ENCODE measurements at places on chromosomes 6 and 20.
A peak's percentile ranks its signal among the peaks of the same experiment; 100 is the strongest.

DNA sequence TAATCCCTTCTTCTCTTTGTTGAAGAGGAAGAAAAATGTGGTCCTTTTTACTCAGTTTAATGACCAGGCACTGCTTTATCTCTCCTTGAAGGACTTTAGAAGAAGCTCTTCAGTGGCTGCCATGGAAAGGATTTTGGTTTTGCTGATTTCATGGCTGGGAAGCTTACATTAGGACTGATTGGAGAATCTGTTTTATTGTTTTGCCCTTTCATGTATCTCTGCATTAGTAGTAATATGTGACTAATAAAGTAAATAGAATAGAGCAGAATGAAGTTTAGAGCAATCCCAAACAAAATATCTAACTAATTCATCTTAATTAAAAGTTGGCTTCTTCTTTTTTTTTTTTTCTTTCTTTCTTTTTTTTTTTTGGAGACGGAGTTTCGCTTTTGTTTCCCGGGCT, 502.9 kb downstream of the HAO1 start:
- no peak for DNase-seq

- peak; percentile 1 for DNase-seq
Observed at GRCh38 chr6:68372991-68373390, 262.1 kb upstream of the ADGRB3 start.

- DNase-seq, result no peak
Observed at GRCh38 chr6:30889921-30890645, 5.8 kb downstream of the DDR1 start.

DNA sequence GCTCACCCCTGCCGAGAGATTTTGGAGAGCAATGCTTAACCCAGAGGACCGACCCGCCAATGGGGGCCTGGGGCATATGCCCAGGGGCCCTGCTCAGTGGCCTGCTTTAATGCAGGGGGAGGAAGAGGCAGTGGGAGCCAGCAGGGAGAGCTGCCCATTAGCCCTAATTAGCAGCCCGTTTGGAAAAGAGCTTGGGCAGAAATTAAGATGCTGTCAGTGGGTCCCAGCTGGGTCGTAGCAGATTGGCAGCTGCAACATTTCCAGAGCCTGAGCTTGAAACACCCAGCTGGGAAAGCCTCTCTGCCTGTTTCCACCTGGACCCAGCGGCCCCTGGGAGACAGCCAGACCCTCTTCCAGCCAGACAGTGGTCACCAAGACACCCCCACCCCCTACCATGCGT, 39.5 kb downstream of the CD40 start:
- no peak for DNase-seq

DNA sequence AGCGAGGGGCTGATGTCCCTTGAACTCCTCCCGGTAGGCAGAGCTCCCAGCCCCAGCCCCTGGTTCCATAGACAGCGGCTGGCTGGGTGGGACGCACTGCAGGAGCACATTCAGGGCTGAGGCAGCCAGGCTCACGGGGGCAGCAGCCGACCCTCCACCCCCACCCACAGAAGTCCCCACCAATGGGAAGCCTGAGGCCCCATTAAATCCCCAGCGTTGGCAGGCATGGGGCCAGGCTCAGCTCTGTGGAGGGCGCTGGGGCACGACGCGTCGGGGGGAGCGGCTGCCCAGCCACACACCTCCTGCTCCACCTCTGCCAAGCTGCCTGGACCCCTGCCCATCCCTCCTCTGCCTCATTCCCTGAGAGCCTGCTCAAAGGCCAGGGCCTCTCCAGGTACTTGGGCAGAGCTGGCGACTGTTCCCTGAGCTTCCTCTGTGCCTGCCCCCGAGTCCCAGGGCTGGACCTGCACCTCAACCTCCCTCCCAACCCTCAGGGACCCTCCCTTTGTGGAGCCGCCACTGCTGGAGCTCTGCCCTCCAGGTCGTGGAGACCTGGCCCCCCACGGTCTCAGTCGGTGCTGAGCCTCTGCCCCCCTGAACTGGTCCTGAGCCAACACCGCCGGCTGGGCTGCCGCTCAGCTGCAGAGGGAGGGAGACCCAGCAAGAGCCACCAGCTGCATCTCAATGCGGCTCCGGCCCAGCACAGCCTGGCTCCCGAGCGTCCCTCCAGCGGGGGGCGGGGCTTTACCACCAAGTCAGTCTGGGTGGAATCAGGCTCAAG, 9.1 kb downstream of the CHRNA4 start:
- DNase-seq, result no peak

GRCh38 chr20:676315-676937, 824 bp upstream of the SCRT2 start:
- no peak for DNase-seq

GRCh38 chr6:44006872-44007303, 120.4 kb downstream of the MRPL14 start:
- DNase-seq, result no peak

DNA sequence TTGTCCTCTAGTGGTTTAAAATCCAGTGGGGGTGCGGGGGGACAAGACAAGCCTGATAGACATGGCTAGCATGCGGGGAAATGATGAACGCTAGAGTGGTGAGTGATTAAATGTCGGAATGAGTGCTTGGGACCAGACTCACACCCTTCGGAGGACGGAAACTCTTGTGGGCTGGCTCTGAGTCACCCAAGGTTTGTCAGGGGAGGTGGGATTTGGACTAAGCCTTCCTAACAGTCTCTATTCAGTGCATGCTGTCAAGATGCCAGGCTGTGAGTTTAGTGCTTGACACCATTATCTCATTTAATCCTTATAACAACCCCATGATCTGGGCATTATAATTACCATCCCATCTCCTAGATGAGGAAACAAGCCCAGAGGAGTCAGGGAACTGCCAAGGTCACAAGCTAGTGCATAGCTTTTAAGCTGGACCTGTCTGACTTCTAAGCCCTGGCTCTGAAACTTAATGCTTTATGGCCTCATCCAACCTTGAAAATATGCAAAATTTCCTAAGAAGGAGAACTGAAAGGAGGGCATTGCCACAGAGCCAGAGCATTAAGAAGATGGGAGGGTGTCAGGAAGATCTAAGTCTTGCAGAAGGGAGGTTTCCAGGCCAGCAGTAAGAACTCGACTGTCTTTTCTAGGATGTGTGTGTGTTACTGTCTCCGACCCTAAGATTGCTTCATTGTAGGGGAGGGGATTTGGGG, 168.7 kb upstream of the LRFN2 start:
- peak; percentile 81 for DNase-seq

DNA sequence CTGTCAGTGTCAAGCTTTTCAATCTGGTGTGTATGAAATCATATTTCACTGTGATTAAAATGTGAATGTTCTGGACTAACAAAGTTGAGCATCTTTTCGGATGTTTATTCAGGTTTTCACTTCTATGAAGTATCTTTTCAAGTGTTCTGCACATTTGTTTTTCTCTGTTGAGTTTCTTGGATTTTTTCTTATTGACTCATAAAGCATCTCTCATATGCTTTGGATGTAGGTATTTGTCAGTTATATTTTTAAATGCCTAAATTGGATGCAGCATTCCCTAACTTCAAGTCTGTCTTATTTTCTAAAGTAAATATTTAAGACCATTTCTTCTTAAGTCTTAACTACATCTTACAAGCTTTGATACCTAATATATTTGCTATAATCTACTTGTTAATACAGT, 398.0 kb downstream of the PLCB1 start:
- no peak for DNase-seq

GRCh38 chr20:49750611-49751396, 37.1 kb upstream of the B4GALT5 start:
- DNase-seq, result no peak

DNA sequence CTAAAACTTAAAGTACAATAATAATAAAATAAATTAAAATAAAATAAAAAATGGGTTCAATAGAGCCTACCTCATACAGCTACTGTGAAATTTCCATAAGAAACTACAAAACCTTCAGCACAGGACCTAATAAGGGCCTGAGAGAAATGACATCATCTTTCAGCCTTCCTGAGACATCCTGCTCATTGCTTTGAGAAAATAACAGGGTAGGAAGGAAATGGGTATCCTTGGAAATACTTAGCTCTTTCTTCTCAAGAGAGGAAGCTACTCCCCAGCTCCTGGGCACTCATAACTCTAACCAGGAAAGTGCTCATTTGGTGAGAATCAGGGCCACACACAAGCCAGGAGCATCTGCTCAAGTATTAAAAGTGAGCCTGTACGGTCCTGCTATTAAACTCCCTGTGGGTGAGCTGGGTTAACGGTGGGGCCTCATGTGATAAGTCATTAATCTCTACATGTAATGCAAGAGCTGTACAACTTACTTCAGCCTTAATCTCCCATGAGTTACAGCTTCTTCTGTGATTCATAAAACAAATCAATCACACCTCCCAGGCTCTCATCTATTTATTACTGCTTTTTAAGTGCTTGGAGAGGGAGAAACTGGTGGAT, 141.4 kb downstream of the MAFB start:
- DNase-seq, result no peak

GRCh38 chr6:25178336-25179035, 100.7 kb upstream of the CARMIL1 start:
- DNase-seq, result no peak

- peak; percentile 72 for DNase-seq
Observed at GRCh38 chr6:75893058-75893775, 144.2 kb downstream of the MYO6 start.

GRCh38 chr6:40623932-40624331, 36.8 kb upstream of the LRFN2 start:
- no peak for DNase-seq

DNA sequence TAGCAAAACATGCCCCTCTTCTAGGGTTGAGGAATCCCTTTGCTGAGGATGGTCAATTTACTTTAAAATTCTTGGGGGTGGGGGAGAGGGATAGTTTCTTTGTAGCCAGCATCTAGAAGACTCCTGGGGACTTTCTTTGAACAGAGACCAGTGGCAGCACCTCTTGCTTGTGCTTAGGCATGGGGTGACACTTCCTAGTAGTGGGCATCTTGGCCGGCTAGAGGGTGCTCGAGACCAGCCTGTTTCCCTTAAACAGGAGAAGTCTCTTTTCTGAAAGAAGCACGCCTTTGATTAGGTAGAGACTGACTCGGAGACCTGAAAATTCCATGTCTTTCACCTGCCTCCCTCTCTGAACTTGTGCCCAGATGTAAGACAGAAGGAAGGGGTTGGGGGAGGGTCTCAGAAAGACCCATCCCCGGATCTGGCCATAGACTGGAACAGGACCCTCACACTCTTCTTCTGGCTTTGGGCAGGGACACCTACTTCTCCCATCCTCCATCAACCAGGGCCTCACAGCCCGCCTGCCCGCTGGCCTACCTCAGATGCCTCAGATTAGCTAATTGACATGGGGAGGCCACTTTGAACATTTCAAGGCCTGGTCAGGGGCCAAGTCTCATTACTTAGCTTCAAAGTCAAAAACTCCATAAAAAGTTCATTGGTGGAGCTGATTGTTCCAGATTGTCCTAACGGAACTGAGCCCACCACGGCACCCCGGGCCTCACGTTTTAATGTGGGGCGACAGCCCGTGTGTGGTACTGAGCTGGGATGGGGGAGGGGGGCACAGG, 172.2 kb downstream of the CDC5L start:
- no peak for DNase-seq

DNA sequence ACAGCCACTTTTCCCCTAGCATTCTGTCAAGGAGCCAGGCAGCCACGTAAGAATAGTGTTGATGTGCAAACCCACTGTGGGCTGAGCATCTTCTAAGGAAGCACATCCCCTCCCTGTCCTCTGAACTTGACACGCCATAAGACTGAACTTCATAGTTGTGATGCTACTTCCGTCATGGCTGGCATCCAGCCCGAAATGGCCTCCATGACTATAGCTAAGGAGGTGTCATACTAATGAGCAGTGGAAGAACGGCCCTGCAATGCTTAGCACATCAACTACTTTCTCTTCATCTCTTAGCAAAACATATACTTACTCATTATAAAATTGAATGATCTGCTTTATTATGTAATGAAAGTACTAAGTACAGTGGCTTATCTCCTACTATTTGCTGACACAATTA, 110.2 kb downstream of the GJA10 start:
- no peak for DNase-seq

- no peak for DNase-seq
Observed at GRCh38 chr20:52975029-52975732, 3.0 kb downstream of the TSHZ2 start.

GRCh38 chr6:131602781-131603312, 25.2 kb downstream of the MED23 start:
- DNase-seq, result peak; percentile 90

DNA sequence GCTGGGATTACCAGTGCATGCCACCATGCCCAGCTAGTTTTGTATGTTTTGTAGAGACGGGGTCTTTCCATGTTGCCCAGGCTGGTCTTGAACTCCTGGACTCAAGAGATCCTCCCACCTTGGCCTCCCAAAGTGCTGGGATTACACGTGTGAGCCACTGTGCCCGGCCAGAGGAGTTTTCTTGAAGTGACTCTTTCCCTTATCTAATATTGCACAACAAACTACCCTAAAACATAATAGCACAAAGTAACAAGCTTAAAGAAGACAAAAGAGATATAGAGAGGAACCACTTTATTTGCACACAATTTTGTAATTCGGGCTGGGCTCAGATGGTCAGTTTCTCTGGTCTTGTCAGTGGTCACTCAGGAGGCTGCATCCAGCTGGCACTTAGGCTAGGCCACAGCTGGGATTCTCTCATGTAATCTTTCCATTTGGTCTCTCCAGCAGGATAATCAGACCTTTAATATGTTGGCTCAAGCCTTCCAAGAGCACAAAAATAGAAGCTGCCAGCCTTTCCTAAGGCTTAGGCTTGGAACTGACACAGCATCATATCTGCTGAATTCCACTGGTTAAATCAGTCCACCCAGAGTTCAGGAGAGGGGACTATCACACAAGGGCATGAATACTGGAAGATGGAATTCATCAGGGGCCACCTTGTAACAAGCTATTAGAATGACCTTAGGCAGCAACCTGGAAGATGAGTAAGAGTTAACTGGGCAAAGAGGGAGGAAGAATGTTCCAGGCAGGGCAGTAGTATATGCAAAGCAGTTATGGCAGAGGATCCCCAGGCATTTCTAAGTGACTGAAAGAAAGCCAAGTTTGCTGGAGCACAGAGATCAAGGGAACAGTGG, 56.7 kb upstream of the PNRC1 start:
- peak; percentile 59 for DNase-seq

DNA sequence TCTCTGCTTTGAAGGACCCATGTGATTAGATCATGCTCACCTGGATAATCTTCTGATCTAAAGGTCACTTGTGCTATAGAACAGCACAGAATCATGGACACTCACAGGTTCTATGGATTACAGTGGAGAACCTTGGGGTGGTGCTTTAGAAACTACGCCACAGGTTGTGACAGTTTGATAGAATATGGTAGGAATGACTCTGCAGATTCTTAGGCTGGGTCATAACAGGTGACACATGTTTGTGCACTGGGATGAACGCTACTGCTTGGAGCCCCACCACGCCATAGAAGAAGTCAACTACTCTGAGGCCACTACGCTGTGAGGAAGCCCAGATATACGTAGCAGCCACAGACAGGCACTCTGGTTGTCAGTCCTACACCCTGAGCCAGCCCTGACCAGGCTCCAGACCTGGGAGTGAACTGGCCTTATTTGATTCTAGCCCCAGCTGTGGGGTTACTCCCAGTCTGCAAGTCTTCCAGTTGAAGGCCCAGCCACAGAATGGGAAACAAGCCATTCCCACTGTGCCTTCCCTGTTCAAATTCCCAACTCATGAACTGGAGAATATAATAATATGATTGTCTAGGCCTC, 99.0 kb upstream of the SLC24A3 start:
- DNase-seq, result no peak
